ENCODE measurements at places on chromosomes 11 and 22.

DNA sequence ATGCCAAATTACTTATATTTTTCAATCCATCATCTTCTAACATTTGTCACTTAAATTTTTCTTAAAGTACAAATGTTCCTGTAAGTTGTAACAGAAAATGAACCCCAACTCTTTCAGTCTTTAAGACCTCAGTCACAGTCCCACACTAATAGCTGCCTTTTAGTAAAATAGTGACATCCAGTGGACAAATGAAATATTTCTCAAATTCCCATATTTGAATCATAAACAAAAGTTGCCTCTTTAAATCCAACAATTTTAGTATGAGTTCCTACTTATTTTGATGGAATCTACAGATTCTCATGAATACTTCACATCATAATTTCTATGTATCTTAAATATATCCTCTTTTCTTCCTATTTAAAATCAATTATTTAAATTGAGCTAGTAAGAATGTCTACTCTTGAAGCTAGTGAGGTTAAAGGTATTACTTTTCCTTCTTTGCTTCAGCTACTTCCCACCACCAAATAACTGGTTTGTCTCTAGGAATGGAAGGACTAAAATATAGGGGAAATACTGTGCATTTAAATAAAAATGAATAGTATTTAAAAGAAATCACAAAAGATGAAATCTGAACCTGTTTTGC lies 9.2 kb downstream of the LIN7C start:
- no peak for DNase-seq

- no peak for DNase-seq
These were observed 50.3 kb downstream of the C11orf71 start for GRCh38 chr11:114350022-114350421.

- DNase-seq, result no peak
These were observed 42.6 kb upstream of the TUB start for GRCh38 chr11:8038393-8038792.

DNA sequence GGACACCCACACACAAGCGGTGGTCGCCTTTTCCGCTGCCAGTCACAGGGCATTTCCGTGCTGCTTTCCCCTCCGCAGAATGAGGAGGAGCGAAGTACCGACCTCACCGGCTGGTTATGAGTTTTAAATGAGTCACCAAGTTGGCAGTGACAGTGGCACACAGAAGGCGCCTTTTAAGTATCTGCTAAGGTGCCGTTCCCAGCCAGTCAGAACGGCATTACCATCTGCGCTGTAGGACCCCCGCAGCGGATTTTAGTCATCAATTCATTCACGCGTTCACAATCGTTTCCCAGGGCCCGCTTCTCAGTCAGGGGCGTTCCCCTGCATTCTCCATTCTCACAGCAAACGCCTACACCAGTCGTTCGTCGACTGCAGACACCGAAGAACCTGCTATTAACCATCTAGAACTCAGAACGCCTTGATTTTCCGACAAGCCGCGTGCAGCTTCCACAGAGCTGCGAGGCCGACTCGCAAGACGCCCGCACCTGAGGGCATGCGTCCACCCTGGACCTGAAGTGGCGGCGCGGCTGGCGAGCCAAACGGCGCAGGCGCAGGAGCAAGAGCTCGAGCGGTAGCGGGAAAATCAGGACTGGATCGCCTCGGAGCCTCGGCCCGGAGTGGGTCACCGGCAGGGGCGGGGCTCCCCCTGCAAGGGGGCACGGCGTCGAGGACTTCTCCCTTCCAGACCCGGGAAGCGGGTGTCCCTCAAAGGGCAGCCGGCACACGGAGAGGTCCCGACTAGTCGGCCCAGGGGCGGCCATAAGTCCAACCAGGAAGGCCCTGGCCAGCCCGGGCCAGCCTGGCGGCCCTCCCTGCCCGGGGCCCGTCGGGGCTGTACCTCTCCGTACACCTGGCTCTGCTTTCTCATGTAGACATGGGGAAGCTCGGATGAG lies 642 bp downstream of the CYP2R1 start:
- peak; percentile 88 for DNase-seq

- DNase-seq, result peak; percentile 49
These were observed 8.5 kb upstream of the CDC42BPG start for GRCh38 chr11:64852804-64853509.

DNA sequence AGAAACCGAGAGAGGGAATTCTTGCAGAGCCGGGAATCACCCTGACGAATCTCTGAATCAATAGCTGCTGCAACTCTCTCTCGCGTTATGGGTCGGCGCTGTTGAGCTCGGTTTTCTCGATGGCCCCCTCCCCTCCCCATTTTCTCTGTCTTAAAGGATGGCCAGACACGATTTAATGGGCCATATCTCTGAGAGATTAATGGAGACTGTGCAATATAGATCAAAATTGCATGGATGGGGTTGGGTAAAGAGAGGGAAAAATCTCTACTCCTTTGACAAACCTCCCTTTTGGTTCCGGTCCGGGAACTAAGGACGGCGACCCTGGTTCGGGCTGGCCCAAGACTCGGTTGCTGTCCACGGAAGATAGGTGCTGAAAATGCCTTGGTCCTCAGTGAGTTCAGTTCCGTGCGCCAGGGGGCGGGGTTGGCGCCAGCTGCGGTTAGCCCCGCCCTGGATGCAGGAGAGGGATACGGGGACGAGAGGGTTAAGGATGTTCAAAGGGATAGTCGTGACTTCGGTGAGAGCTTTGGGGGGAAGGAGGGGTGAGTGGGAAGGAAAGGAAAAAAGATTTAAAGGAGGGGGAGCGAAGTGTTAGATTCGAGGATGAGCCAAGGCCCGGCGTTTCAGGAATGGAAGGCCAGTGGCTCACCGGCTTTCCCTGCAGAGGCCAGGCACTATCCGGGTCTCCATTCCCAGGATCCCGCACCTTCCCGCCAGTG lies 103.6 kb upstream of the HSD17B12 start:
- DNase-seq, result peak; percentile 40

GRCh38 chr22:47574556-47574955 lies 812.1 kb downstream of the TBC1D22A start:
- no peak for DNase-seq

GRCh38 chr11:125223901-125224361 lies 59.4 kb downstream of the PKNOX2 start:
- DNase-seq, result no peak

DNA sequence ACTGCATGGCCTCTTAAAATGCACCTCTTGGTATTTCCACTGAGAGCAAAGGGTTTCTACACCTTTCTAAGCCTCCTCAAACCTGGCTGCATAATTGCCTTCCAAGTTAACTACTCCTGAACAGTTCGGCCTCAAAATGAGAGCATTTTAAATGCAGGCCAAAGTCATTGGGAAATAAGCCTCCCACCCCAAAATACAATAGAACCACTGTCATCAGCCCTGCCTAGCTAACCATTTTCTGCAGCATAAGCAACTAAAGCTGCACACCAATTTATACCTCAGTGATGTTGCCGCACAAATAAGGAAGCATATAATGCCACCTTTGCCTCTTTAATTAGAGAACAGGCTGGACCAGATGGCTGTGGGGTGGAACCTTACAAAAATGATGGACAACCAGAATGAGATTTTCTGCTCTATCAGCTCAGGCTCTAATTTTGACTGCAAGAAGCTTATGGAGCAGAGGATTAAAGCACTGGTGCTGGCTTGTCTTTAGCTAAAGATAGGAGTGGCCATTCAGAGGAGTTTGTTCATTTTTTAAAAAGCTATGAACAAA lies 4.3 kb downstream of the TOB2 start:
- no peak for DNase-seq

DNA sequence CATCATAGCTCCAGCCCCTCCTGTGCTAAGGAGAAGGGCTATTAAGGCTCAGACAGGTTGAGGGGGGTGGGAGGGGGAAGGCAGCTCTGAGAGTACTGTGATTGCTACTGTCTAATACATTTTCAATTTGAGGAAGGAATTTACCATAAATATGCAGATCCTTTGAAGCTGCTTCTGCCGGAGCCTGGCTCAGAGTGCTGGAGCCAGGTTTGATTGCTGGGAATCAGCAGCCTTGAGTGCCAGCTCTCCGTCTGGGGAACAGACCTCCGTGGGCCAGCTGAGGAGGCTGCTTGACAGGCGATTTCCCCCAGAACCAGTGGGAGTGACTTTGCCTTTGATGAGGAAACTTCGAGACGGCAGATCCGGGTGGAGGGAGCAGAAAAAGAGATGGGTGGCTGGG lies 141.7 kb upstream of the TBCEL start:
- DNase-seq, result no peak

GRCh38 chr11:35227576-35228327 lies 88.8 kb downstream of the CD44 start:
- no peak for DNase-seq

DNA sequence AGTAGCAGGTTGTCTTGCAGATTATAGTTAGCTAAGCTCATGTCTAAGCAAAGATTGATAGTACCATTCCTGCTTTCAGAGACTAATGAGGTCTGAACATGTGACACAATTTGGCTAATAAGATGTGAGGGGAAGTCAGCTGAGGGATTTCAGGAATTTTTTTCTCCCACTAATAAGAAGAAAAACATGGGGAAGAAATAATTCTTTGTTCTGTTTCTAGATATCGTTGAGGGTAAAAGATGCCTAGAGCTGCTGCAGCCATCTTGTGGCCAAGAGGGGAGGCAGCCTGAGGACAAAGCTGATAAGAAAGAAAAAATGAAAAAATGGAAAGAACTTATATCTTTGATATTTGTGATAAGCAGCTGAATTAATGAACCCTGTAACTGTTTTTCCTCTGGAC lies 1334.4 kb downstream of the LRRC4C start:
- DNase-seq, result no peak

GRCh38 chr11:44094260-44094868 lies 1.1 kb upstream of the EXT2 start:
- peak; percentile 89 for DNase-seq

- no peak for DNase-seq
These were observed 143.1 kb upstream of the CARD18 start for GRCh38 chr11:105282658-105283057.

GRCh38 chr11:2483426-2483825 lies 38.6 kb downstream of the KCNQ1 start:
- no peak for DNase-seq

DNA sequence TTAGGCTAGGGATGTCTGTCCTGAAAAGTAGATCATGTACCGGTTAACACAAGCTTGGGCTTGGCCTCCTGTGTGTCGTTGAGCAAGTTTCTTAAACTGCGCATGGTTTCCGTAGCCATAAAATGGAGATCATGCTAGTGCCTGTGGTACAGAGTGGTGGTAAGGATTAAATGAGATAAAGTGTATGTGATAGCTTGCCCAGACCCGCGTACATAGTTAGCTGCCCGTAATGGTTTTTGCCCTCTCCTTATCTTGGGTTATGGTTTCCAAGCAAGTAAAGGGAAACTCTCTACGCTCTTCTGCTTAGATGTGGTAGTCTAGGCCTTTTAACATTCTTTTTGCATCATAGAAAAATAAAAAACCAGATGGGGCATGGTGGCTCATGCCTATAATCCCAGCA lies 11.0 kb upstream of the PTPRJ start:
- DNase-seq, result no peak

DNA sequence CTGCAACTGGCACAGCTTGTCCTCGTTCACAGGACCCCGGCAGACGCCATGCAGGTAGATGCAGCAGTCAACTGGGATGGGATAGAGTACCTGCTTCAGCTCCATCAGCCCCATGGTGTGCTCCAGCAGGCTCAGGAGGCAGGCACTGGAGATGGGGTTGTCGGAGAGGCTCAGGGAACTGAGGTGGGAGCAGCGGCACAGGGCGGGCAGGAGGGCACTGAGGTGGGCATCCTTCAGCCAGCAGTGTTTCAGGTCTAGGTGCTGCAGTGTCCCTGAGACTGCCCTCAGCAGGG lies 8.7 kb upstream of the TOP3B start:
- DNase-seq, result no peak

- no peak for DNase-seq
These were observed 281.8 kb downstream of the ETS1 start for GRCh38 chr11:128305588-128305987.

DNA sequence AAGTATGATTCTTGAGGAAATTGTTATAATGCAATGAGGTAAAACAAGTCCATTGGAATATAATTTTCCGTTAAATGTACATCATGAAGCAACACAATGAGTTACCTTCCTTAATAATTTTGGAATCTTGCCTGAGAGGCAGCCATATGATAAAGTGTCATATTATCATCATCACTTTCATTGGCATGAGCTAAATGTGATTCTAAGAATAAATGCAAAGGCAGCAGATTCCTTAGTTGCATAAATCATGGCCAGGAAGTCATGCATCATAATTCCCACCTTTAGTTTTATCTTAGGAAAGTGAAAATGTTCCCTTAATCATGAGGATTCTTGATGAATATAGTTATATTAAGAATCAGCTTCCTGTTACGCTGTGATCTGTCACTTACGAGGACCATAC lies 14.2 kb upstream of the MMP1 start:
- DNase-seq, result no peak

DNA sequence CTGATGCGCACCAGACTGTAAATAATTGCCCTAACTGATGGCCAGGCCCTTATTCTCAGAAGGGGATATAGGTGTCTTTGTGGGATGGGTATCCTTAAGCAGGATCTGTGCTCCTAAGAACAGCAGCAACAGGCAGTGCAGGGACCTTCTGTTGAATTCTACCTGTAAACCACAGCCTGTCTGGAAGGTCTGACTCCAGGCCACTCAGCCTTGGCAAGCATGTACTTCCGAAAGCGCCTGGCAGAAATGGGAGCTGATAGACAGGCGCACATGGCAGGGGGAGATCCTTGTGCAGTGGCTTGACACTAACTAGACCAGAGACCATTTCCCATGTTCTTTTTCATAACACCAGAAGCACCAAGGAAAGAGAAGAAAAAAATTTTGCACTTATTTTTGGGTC lies 59.0 kb downstream of the C22orf31 start:
- no peak for DNase-seq

GRCh38 chr11:16936643-16937042 lies 77.6 kb downstream of the PLEKHA7 start:
- no peak for DNase-seq

GRCh38 chr11:94747146-94747545 lies 21.0 kb upstream of the AMOTL1 start:
- DNase-seq, result no peak

- DNase-seq, result no peak
These were observed 746.1 kb downstream of the LUZP2 start for GRCh38 chr11:25242928-25243327.

DNA sequence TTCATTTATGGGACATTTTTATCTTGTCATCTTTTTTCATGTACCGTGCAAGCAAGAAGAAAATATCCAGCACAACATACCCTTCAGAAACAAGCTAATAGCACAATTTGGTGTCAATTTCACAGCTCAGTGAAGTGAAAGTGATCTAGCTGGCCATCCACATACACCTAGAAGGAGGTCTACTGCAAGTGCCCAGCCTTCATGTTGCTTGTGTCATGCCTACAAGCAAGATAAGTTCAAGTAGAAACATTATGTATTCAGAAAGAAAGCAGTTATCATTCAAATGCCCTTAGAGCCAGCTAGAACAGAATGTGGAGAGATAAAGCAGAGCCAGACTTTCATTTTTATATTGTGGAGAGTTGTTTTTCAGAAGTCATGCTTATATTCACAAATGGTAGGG lies 325.7 kb upstream of the PITPNB start:
- no peak for DNase-seq

- peak; percentile 36 for DNase-seq
These were observed 5.5 kb downstream of the KIAA0930 start for GRCh38 chr22:45235101-45235777.

- no peak for DNase-seq
These were observed 35.0 kb upstream of the MRGPRX1 start for GRCh38 chr11:18974192-18974591.

- DNase-seq, result no peak
These were observed 20.2 kb downstream of the BARX2 start for GRCh38 chr11:129395883-129396282.

All from stimulated activated naive CD8-positive, alpha-beta T cell treated with anti-CD3 and anti-CD28 coated beads, Interleukin-15, Interleukin-2, amounts not matched to agents 100 U/mL and 50 U/mL, for 24 hours (primary cell).